T-helper 9 cell (primary cell): ENCODE measurements at places on chromosomes 5 and 9.

- DNase-seq = no peak
These were observed 18.9 kb upstream of the GLIS3 start for GRCh38 chr9:4318741-4319140.

DNA sequence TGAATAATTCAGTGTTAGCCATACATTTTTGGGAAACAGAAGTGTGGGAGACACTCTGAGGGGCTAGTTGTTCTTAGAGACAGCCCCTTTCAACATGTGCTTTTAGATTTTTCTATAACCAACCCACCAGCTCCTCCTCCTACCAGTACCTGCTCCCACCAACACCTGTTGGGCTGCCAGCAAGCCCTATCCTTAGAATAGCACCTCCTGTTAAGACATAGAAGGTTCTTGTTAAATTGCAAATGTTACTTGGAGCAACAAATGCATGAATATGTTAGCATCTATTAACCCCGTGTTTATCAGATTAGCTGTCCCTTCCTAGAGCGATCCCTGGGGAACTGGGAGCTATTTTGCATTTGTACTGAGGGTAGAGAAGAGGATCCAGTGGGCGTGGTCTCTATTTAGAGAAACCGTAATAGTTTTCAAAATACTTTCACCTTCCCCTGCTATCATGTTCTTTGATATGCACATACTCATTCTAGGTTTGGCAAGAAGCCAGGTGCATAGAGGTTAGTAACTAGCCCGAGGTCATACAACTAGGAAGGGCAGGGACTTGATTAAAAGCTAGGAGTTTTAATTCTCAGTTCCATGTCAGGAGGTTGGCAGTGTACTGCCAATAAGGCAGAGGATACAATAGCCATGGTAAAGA, 334.4 kb downstream of the KCTD16 start:
- no peak for DNase-seq

DNA sequence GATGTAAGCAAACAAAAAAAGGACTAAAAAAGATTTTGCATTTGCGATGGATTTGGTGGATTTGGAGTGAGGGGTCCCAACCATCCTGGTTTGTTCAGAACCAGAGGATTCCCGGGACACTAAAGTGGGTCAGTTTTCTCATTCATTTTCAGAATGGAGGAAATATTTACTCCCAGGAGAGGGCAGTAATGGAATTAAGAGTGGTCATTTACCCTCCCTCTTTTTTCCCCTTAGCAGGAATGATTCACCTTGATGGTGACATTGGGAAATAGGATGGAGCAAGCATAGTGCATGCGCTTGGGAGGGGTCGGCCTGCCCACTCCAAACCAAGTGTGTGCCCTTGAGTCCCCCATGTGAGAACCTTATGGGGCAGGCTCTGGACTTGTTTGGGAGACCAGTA, 164.2 kb upstream of the PUM3 start:
- no peak for DNase-seq

GRCh38 chr5:53739111-53739510, 178.7 kb downstream of the NDUFS4 start:
- DNase-seq = no peak

- no peak for DNase-seq
These were observed 134.4 kb downstream of the BARX1 start for GRCh38 chr9:93820667-93821306.

DNA sequence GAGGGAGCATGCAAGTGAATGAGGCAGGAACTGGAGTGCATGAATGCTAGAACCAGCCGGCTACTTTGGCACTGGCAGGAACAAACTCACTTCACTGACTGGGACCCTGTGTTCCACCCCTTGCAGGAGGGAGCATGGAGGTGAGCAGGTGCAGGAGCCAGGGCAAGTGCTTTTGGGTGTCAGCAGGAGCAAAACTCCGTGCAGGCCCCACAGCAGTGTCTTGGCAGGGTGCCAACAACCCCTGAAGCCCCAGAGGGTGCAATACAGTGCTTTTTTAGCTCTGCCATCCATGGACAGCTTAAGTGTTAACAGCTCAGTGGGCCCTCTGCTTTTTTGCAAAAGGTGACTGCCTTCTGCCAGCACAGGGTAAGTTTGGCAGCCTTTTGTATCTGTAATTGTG, 245.8 kb upstream of the PCSK5 start:
- DNase-seq = no peak
